ENCODE measurements at places on chromosomes 7 and 10.

GRCh38 chr7:88688222-88688621 lies 71.3 kb upstream of the ZNF804B start:
- DNase-seq: no peak

DNA sequence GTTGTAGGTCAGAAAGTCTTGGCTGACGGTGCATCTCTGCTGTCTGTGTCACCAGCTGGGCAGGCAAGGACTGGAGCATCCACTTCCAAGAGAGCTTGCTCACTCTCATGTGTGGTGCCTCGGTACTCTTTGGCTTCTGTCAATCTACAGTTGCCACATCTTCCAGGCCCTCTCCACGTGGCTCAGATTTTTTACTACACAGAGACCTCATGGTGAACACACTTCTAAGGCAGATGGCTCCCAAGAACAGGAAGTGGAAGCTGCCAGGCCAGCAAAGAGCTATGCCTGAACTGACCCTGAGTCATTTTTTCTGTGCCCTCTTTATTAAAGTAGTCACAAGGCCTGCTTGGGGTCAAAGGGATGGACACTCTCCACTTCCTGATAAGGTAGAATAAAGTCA lies 351.5 kb upstream of the AUTS2 start:
- DNase-seq: no peak

- no peak for DNase-seq
These were observed 644.5 kb upstream of the LRRTM3 start for GRCh38 chr10:66281327-66281726.

- DNase-seq: no peak
These were observed 586.5 kb downstream of the LRMDA start for GRCh38 chr10:76017733-76018433.

GRCh38 chr7:124764051-124764846 lies 1.3 kb downstream of the GPR37 start:
- DNase-seq: no peak

DNA sequence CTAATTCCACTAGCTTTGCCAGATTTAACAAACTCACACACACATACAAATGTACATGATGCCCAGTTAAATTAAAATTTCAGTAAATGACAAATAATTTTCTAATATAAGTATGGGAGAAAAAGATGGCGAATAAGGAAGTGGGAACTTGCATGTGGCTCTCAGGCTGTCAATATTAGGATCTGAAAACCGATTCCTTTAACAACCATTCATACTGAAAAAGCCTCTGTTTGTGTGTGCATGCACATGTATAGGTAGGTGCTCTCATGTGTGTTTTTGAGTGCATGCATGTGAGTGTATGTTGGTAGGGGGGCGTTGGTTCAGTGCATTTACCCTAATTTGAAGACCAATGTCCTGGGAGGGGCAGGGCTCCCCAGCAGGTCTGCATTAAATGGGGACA lies 125.3 kb downstream of the HTR7 start:
- no peak for DNase-seq

DNA sequence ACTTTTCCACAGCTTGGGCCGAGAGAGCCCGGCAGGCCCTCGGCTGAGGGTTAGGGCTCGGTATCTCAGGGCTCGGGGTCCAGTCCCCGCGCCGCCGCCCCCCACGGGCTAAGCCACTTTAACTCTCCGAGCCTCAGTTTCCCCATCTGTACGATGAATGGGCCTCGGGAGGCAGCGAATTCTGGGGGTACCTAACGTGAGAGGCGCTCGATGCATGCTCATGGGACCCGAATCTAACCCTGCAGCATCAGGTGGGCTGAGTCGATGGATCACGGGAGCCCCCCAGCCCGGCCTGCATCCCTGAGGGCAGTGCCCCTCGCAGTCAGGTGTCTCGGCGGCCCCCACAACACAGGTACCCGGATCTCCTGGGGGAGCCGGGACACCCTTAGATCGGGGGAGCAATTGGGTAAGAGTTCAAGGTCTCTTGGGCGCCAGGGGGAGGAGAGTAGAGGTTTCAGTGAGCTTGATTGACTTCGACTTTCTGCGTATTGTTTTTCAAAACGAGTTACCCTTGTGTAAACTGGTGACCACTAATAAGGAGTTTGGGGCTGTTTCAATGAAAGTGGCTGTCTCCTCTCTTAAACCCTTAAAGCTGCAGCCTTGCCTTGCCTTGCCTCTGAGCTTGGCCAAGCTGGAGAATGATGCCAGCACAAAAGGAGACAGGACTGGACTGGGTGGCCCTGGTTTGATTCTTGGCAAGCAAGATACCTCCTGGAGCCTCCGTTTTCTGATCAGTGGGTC lies 631 bp downstream of the POR start:
- no peak for DNase-seq

GRCh38 chr10:124345521-124345920 lies 73.2 kb downstream of the OAT start:
- DNase-seq: no peak

DNA sequence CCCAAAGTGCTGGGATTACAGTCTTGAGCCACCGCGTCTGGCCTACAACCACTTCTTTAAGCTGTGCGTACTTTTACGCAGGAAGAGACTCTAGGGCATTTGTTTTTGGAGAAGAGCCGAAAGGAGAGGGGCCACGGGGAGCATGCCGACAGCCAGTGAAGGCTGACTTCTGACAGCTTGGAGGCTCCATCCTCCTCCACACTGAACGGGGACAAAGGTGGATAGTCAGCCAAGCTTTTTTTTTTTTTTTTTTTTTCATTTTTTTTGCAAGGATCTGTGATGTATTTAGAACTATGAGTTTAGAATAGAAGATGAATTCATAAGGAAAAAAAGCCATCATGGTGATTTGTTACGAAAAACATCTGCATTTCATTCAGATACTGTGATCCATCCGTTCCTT lies 221.7 kb downstream of the ARHGAP21 start:
- DNase-seq: no peak

- no peak for DNase-seq
These were observed 4.0 kb upstream of the LGI1 start for GRCh38 chr10:93753621-93754250.

- DNase-seq: no peak
These were observed 24.7 kb downstream of the GHRHR start for GRCh38 chr7:30988351-30989005.

DNA sequence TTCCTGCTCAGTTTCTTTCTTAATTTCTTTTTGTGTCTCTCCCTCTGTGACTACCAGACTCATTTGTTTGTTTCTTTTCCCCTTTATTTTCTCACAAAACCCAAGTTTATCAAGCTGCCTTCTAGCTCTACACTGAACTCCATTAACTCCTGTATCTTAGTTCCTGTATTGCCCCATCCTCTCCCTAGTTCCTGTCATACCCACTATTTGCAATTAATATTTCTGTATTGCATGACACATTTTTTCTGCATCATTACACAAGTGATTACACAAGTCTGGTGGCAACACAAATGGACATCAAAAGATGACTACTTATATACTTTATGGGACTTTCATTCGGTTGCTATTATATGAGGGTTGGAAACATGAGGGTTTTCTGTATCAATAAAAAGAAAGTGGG lies 26.9 kb upstream of the OR9A4 start:
- DNase-seq: no peak

DNA sequence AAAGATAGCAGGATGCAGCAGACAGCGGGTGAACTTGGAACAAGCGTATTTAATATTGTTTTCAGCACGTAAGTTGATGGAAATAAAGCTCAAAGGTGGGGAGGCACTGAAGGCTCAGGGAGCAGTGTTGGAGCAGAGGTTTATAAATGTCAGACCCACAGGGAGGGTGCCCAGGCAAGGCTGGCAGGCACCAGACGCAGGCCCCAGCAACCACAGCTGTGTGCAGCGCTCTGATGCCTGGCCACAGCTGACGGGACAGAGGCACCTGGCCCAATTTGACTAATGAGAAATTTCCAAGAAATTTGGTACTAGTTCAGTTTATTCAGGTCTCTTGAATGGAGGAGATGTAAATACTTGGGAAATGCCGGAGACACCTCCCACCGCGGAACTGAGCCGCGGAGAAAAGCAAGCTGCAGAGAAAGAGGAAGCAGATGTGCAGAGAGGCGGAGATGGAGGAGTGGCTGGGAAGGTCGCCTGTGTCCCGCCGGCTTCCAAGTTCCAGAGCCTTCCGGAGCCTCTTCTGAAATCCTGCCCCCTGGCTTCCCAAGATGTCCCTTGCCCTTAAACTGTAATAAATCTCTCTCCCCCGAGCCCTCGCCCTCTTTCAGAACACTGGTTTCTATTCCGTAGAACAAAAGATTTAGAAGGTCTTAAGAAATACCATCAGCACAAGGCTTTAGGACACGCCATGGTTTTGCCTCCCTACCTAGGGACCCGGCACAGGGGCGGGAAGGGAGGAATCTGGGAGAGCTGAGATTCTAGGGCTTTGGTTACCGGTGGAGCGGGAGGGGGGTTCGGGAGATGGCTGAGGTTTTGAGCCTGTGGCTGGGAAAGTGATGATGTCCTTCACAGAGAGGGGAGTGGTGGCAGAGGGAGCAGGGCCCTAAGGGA lies 38.4 kb upstream of the PLXNA4 start:
- DNase-seq: no peak
